Fibroblast of skin of left quadriceps (primary cell): ENCODE measurements at places on chromosomes 3 and 15.

- DNase-seq = no peak
These were observed 2.0 kb downstream of the BHLHE40 start for GRCh38 chr3:4981294-4981664.

GRCh38 chr15:83999396-84000135 lies 236.0 kb upstream of the GOLGA6L4 start:
- peak; percentile 70 for DNase-seq

DNA sequence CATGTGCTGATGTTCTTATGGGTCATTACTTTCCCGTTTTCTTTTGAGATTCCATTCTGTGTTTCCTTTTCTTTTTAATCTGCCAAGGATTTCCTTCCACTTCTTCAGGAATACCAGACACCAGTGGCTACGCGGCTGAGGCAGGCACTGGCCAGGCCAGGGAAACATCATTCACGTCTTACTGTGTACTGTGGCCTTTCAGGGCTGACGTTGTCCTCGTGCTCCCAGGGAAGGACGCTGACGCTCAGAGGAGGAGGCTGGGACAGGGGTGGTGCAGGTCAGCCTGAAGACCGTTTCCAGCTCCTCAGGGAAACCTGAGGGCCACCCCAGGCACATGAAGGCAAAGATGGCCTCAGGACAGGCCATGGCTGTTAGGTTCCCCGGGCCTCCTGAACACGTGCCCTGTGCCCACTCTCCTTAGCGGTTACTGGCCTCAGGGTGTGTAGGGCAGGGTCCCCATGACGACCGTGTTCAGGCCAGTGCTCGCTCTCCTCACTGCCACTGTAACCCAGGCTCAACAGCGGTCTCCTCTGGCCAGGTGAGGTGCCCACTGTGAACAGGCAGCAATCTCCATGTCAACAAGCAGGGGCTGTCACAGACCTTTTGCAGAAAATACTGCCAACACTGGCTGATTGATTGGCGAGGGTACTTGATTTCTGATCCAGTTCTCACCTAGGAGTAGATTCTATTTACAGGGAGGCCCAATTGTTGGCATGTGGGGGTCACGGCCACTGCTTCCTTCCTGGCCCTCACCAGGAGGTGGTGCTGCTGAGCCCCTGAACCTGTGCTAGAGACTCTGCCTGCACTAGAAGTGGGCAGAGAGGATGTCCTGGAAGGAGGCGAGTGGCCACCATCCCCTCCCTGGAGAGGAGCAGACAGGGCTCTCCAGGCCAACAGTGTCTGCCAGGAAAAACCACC lies 169.5 kb downstream of the ATP10A start:
- DNase-seq = no peak

GRCh38 chr15:81784751-81785150 lies 261.1 kb downstream of the MEX3B start:
- DNase-seq = no peak

DNA sequence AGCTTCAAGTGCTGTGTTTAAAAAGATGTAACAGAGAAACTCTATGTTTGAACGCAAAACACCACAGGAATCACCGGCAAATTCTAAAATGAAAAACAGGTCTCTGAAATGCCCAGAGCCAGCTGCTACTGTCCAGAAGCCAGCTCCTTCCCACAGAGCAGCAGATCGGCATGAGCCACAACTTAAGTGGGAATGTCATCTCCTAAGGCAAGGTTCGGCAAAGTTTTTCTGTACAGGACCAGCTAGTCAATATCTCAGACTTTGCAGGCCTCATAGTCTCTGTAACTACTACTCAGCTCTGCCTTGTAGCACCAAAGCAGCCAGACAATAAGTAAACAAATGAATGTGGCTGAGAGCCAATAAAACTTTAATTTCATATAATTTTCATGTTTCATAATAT lies 4.9 kb downstream of the PLOD2 start:
- DNase-seq = no peak

DNA sequence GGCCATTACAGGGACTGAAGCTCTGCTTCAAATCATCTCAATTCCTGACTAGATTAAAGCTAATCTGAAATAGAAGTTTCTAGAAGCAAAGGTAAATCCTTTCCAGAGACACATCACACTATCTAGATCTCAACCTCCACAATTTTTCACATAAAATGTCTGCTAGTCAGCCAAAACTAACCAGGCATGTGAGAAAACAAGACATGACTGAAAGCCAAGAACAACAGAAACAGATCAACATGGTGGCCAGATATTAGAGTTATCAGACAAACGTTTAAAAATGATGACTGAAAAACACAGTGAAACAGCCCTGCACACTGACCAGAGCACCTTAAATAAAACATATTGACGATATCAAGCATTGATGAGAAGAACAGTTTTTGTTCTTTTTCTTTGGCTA lies 59.1 kb downstream of the SUMF1 start:
- DNase-seq = no peak

DNA sequence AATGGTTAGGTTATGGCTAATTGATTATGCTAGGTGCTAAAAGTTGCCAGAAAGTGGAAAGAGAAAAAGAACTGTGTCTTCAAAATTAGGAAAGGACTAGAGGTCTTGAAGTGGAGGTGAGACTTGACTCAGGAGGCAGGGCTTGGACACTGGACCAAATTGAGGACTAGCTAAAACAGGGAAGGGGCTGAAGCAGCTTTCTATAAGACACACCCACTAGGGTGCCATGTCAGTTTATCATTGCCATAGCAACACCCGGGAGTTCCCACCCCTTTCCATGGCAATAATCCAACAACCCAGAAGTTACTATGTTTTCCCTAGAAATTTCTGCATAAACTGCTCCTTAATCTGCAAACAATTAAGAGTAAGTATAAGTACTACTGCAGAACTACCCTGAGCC lies 42.9 kb upstream of the MITF start:
- DNase-seq = no peak

GRCh38 chr15:89728254-89728653 lies 22.8 kb downstream of the MESP1 start:
- DNase-seq = no peak

DNA sequence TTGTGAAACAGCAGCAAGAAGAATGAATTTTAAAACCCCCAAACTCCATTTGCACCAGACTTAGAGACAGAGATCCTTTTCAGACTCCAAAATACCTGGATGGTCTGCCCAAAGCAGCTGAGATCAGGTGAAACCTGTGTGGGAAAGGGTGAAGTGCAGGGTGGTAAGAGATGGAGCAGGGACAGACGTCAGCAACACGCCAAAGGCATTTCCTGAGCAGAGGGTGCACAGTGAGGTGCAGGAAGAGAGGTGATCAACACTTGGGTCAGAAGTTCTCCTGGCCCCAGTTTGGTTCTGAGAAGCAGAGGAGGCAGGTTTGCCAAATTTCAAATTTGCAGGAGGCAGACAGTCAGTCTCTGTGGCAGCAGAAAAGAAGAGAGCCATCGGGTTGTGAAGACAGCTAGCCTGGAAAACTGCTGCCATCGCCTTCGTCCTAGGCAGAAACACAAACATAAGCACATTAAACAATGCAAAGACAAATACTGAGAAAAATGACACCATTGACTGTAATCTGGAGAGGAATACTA lies 9.8 kb downstream of the CCR4 start:
- DNase-seq = no peak

DNA sequence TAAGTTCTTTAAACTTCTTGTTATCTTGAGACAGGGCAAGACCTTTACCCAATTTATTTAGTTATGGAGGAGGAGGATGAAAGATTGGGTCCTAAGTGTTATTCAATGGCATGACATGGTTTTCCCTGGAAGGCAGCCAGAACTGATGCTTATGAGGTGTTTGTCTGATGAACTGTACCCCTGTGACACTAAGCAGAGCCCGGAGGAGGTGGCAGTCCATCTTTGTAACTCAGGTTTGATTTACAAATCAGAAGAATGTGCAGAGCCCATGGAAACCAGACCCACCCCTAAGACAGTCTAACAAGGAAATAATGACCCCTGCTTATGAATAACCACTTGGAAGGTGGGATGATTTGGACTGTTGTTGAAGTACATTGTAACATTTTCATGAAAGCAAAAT lies 878.6 kb upstream of the NR2F2 start:
- no peak for DNase-seq

- no peak for DNase-seq
These were observed 18.6 kb downstream of the RFTN1 start for GRCh38 chr3:16494814-16495431.

GRCh38 chr3:126111126-126111551 lies 27.2 kb upstream of the SLC41A3 start:
- DNase-seq = no peak

- DNase-seq = no peak
These were observed 223.3 kb downstream of the FOXP1 start for GRCh38 chr3:71360180-71360579.
